ENCODE measurements at places on chromosomes 3 and 15.

GRCh38 chr3:182214416-182214815 lies 502.7 kb downstream of the SOX2 start:
- no peak for DNase-seq

DNA sequence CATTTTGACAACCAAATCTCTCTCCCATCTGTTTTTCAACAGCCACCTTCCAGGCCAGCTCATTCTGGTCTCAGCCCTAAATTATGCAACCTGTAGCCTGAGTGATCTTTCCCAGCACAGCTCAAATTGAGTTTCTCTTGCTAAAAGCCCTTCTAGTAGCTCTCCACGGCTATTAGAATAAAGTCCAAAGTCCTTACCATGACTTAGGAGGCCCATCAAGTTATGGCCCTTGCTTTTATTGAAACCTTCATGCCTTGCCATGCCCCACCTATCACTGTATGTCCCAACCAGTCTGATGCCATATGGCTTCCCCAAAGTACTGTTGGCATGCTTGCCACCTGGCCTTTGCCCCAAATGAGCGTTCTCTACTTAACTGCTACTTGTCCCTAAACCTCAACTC lies 303.5 kb upstream of the GADL1 start:
- DNase-seq: no peak

GRCh38 chr3:30628901-30629590 lies 22.6 kb downstream of the TGFBR2 start:
- no peak for DNase-seq

DNA sequence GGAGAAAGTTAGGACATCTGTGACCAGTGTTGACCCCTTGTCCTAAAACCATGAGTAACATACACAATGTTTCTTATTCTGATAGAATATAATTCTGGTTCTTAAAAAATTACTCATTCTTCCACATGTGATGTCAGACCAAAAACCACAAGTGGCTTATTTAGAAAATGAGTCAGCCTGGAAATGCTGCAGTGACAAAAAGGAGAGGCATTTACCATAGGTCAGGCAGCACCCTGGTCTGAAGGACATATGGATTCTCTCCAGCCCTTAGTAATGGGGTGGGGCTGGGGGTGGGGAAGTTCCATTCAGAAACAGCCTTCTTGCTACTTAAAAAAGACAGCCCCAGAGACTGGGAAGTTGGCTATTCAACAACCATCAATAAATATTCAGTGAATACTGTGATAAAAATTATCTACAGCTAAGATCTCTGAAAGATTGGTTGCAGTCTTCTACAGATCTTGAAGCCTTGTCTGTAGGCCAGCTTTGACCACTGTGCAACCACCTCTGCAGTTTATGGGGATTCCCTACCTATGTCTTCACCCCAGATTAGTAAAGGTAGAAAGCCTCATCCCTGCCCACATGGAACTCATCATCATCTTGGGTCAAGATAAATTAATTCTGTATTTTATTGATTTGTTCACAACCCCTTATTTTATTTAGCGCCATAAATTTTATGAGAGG lies 34.9 kb upstream of the TIMP4 start:
- DNase-seq: no peak

DNA sequence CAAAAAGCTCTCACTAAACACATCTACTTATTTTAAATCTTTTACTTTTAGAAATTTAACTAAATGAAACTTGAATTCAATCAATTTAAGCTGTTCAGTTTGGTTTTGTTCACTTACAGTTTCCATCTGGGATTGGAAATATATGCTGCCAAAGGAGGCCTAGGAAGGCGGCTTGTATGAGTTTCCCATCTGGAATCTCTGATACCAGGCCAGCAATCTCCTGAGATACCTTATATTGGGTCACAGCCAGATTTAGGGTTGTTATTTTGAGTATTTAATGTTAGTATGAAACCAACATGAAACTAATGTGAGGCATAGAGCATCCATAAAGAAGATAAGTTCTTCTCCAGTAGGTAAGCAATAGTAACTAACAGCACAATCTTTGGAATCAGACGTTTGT lies 94.6 kb downstream of the GMNC start:
- no peak for DNase-seq

DNA sequence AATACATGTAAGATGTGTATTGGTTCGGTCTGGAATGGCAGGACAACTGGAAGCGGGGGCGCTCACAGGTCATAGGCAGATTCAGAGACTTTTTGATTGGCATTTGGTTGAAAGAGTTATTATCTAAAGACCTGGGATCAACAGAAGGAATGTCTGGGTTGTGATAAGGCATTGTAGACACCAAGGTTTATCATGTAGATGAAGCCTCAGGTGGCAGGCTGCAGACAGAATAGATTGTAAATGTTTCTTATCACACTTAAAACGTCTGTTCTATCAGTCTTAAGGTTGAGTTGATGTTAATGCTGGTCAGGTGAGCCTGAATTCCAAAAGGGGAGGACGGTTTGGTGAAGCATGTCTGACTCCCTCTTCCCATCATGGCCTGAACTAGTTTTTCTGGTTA lies 295.9 kb upstream of the PROK2 start:
- DNase-seq: no peak

- DNase-seq: no peak
Measured at GRCh38 chr15:68442041-68442440, 10.1 kb upstream of the ITGA11 start.

DNA sequence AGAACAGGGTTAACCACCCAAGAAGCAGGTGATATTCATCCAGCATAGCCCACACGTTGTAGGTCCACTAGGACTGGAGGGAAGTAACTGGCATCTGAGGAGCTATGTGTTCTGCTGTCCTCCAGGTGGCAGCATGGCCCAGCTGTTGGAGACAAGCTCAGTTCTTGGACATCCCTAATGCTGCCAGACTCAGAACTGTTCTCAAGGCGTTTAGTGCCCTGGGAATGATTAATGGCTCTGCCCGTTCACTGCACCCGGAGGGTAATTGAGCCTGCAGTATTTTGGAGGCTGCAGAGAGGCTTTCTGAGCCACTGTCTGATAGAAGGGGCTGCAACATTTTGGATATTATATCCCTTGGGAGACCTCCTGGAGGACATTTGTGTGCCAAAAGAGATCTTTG lies 521.3 kb upstream of the SEMA6D start:
- DNase-seq: peak; percentile 90

GRCh38 chr15:61655881-61656280 lies 404.4 kb downstream of the VPS13C start:
- no peak for DNase-seq

GRCh38 chr3:111681661-111682426 lies 86.7 kb upstream of the ZBED2 start:
- no peak for DNase-seq

GRCh38 chr15:47846128-47846868 lies 129.0 kb downstream of the SEMA6D start:
- DNase-seq: no peak

GRCh38 chr3:55296030-55296429 lies 191.1 kb downstream of the WNT5A start:
- DNase-seq: no peak

- DNase-seq: peak; percentile 96
Measured at GRCh38 chr3:107775974-107776373, 253.2 kb downstream of the BBX start.

- no peak for DNase-seq
Measured at GRCh38 chr15:67406257-67406861, 114.6 kb upstream of the C15orf61 start.

DNA sequence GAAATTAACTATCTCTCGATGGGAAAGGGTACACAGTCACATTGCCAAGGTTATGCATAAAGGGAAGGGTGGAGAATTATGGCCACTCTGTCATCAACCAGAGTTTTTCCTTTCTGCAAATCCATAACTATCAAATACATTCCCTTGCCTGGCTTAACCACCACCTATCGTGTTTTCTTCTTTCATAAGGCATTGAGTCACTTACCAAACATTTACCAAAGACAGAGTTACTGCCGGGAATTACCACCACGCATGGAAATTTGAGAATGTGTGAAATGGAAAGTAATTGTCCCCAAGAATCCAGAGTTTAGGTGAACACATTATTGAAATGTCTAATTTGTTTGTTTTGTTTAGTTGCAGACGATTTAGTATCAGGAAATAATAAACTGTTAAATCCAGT lies 134.3 kb upstream of the LRRN1 start:
- no peak for DNase-seq

DNA sequence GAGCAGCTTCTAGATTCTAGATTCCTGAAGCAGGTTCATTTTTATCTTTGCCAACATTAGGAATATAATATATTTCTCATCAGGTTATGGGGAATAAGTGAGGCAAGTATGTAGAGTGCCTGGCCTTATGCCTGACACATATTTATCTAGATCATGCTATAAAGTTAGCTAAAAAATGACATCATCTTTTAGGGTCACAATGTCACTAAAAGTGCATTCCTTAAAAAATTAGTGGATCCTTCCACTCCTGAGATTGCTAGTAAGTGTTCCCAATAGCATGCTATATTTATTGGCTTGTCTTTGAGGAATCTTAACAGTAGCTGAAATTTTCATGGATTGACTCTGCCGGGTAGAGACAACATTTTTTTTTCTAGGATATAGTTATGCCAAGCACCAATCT lies 305.9 kb upstream of the TMCO5A start:
- DNase-seq: no peak

DNA sequence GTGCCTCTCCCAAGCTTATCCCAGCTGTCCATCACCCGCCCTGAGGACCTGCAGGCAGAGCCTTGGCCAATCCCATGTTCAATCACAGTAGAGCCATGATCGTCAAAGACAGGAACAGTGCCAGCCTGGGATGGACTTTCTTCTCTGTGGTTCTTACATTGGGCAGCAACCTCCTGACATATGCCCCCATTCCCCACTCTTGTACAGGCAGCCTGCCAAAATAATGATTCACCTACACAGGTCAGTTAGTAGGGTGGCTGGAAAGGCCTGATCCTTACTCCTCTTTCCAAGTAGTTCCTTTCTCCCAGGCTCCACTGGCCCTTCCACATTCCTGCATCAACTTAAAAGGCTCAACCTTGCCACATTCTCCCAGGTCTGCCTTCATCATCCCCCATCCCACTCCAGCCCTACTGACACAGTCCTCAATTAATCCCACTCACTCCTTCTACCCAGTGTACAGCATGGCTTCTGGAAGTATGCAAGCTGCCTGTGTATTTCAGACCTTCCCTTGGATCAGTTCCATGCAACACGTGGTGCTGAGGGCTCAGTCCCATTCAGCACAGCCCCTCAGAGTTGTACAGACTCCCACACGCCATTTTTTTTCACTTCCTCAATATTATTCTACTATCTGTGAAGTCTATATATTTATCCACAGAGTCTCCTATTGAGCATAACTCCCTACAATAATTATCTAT lies 189.8 kb downstream of the NTRK3 start:
- no peak for DNase-seq

GRCh38 chr15:41492597-41493204 lies 973 bp upstream of the ITPKA start:
- DNase-seq: no peak

GRCh38 chr3:67384760-67385397 lies 269.5 kb downstream of the SUCLG2 start:
- DNase-seq: no peak

DNA sequence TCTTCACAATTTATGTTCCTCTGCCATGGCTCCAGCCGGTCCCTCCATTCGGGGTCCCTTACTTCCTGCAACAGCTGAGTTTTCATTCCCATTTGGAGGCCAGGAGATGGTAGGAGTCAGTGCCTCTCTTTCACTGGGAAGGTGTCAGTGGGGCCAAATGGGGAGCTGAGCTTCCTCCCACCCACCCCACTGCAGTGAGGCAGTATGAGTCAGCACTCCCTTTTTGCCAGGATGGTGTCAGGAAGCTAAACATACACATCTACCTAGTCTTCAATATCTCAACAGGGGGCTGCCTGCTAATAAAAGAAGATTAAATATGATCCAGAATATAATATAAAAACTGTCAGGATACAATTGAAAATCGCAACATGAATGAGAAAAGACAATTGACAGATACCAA lies 12.7 kb upstream of the ACTC1 start:
- no peak for DNase-seq

DNA sequence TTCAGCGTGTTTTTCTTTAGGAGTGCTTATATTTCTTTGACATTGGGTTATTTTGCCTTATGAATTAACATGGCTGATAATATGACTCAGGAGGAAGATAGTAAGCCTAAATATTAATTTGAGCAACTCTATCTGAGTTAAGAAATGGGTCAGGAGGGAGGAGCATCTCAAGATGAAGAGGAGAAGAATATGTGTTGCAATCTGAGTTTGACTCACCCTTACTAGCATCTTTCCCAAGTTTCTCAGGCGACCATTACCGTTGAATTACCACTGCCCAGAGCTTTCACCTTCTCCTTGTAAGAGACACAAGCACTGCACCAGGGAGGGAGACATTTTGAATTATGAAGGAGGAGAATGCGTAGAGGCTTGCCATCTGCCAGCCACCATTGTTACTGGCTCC lies 138.3 kb upstream of the MYRIP start:
- DNase-seq: no peak

DNA sequence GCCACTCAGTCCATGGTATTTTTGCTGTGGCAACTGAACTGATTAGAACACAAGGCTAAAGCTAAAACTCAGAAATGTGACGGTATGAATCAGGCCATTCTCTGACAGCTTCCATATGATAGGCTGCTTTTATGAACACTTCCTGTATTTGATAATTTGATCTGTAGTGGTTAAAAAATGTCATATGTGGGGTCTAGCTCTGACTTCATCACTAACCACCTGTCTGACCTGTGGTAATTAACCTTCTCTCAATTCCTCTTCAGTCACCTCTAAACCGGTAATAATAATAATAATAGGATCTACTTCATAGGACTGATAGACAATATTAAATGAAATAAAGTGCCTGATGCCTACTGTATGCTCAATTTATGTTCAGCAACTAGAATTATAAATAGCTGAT lies 223.2 kb downstream of the MBNL1 start:
- no peak for DNase-seq

GRCh38 chr3:104411757-104412156 lies 955.0 kb upstream of the ALCAM start:
- no peak for DNase-seq

- DNase-seq: no peak
Measured at GRCh38 chr15:45262906-45263461, 10.9 kb downstream of the SLC28A2 start.

- no peak for DNase-seq
Measured at GRCh38 chr3:14787630-14788029, 31.1 kb upstream of the FGD5 start.

DNA sequence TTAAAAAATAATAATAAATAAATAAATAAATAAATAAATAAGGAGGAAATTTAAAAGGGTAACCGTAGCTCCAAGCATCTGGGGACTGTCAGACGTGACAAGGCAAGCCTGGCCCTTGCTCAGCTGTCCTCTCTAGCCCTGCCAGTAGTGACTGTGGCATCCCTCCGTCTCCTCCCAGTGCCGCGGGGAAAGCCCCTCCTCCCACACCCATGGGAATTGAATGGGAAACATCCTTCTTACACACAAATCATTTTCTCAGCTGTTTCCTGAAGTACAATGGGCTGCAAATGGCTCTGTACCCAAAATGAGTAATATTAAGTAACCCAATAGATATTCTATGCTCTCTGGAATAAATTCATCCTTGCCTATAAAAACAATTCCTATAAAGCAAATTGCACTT lies 101.6 kb upstream of the RAD18 start:
- DNase-seq: peak; percentile 47

DNA sequence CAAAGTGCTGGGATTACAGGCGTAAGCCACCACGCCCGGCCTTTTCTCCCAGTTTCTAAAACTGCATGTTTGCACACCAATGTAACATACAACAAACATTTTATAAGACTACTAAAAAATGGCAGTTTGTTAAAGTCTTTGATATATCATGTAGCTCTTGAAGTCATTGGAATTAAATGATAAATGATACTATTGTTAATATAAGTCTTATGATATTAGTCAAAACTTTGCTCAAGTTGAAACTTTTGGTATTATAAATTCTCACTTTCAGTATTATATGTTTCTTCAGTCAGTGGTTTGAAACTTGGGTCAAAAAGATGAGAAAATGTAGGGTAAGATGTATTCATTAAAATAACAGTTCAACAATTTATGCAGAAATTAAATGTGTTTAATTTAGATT lies 117.6 kb upstream of the TBL1XR1 start:
- no peak for DNase-seq

All from NCI-H2171 (cell line).